Glomerular endothelial cell (primary cell): ENCODE measurements at places on chromosomes 7 and 10. TPM values are rescaled to one million over a fixed set of nuclear protein-coding genes. Genes with fewer than 3 reads are reported as not detected.

DNA sequence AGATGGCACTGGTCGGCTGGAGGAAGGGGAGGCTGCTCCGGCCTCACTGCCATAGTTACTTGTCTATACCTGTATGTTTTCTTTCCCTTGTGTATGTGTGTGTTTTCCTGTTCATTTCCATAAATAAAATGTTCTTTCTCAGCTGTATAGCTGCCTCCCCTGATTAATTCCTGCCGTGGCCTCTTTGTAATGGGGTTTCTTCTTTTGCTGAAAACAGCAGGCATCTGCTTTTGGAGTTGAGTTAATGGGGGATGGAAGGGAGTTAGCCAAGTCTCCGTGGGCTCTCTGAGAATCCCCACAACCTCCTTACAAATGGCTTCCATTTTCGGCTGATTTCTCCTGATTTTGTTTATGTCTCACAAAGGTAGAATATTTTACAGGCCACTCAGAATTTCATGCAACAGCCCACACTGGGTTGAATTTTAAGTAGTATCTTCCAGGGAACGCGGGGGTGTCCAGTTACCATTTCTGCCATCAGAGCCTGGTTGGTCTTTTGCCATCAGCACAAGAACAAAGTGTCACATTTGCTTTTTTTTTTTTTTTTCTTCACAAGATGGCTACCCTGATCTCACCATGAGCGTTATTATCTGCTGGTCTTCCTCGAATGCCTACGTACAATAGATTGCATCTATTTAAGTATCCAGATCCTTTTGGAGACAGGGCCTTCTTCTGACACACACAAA is 88.1 kb upstream of the NRP1 start:
- DNase-seq = no peak

- no peak for DNase-seq
Measured at GRCh38 chr10:58886406-58886805, 290.0 kb upstream of the PHYHIPL start.

- DNase-seq = no peak
Measured at GRCh38 chr10:50382576-50383023, 131.3 kb upstream of the ASAH2 start.

DNA sequence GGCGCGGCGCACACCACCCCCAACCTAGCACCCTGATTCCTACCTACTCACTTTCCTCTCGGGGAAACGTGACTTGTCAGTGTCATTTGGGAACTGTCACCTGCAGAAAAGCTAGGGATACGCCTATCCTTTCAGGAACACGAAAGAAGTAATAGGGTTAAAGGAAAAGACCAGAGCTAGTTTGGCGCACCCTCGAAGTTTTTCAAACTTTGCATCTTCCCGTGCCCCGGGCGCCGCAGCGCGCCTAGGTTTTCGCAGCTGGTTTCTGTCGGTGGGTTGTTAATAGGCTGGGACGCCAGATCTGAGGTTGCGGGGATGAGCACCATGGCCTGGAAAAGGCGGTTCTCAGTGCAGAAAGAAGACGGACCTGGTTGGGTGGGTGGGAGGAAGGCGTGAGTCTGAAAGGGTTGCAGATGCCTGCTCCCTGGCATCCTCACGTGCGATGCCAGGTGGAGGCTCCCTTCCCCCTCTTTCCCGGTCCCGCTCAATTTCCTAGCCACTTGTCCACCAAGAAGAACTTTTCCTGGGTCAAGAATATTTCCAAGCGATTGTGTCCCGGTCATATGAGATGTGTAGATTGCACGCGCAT is 568 bp upstream of the MEOX2 start:
- DNase-seq = no peak

The MSS51 gene
- total RNA-seq = 1.3 and 2.4 TPM in 2 replicates

The SEMA4G gene
- 6.9 and 10.0 TPM in 2 replicates for total RNA-seq

DNA sequence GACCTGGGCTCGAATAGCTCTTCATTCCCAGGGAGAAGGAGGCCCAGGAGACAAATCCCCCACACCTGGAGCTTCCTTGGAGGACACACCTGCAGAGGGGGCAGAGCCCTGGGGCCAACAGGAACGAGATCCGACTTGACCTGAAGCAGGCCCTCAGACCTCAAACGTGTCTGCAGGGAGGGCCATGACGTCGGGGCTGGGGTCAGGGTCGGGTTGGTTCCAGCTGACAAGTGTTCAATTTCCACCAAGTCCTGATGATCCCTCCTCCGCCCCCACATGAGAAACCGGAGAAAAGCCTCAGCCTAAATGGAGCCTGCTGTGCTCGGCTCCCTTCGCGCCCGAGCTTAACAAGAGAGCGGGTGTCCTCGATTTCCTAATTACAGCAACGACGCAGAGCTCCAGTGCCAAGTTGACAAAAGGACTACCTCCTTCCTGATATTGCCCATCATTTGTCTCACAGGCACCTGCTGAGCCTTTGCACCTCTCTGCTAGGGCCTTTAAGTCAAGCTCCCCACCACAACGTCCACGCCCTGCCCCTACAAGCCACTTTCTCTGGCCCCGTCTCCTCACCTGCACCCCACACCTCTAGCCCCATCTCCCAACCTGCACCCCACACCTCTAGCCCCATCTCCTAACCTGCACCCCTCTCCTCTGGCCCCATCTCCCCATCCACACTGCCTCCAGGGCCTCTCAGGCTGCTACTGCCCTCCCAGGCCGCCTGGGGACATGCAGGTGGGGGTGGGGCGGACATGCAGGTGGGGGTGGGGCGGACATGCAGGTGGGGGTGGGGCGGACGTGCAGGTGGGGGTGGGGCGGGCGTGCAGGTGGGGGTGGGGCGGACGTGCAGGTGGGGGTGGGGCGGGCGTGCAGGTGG is 519.4 kb downstream of the GLRX3 start:
- no peak for DNase-seq

GRCh38 chr10:22712956-22713852 is 1.2 kb downstream of the PIP4K2A start:
- DNase-seq = no peak

- DNase-seq = no peak
Measured at GRCh38 chr7:43044511-43044910, 67.9 kb upstream of the HECW1 start.

DNA sequence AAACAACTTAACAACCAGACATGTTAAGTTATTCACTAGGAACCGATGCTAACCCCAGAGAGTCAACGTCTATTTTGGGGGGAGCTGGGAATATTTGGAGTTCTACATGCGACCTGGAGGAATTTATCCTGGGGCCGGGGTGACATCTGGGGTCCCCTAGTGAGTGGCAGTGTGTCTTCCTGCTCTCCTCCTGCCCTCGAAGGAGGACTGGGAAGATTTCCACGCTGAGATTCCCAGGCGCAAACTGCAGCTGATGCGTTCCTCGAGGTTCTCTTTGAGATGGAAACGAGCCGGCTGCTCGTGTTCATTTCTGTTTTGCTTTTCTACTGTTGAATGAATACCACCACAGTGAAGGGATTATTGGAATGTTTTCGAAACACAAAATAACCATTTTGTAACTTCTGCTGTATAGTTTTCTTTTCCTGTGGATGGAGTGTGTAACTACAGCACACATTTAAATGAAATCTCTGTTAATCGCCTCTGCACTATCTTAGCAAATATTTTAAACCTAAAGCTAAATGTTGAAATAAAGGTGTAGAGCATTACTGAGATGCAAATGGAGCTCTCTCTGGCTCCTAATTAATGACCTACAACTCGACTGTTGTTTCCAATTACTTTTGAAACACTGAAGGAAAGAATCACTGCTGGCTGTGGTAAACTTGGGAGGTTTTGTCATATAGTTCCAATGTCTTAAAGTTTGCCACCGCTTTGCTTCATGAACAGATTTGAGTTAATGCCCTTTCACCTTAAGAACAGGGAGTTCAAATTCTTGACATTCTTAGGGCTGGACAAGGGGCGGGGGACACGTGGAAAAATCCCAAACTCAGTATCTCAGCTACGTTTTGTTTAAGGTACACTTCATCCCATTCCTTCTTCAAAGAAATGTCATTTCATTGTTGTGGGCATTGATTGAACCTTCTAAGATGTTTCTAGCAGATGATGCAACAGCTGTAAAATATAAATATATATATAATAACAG is 21.1 kb downstream of the GATA3 start:
- DNase-seq = no peak

The NPSR1 gene
- not detected in 2 replicates for total RNA-seq

- no peak for DNase-seq
Measured at GRCh38 chr10:6211341-6211670, 8.6 kb downstream of the PFKFB3 start.

The SMURF1 gene
- 17.3 and 25.0 TPM in 2 replicates for total RNA-seq

The TUBAL3 gene
- total RNA-seq = 0.12 TPM in 1 of 2 replicates, not detected in the other

GRCh38 chr10:43417950-43418768 is 9.2 kb upstream of the HNRNPF start:
- no peak for DNase-seq
